Neural crest cell (in vitro differentiated cells): ENCODE measurements at places on chromosomes 12 and 14. TPM values are rescaled to one million over a fixed set of nuclear protein-coding genes. Genes with fewer than 3 reads are reported as not detected.

DNA sequence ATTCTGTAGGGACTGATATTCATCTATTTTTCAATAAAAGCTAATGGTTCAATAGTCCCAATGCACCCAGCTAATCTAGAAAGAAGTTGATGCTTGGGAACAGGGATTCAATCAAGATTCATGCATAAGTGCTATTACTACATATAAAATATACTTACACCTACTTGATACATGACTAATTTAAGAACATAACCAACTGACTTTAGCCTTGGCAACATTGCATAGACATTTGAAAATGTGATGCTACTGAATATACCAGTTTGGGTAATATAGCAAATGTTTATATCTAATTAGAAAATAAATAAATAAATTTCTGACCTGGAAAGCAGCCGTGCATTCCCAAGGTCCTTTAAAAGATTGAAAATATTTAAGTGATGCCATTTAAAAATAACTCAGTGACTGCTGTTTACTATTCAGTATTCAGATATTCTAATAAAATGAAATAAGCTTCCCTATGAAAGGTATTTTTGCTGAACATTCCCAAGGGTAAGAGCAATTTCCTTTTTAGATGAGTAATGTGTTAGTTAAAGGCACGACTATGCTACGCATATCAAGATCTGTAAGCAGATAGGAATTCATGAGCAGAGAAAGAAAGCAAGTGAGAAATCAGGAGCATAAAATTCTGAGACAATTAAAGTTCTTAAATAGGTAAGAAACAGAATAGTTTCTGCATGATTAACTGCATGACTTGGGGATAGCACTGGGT, 160.6 kb upstream of the SYT1 start:
- H3K27ac ChIP-seq = no peak overlapping the region
- H3K4me1 ChIP-seq = no peaks in the 10 kb centered on the region
- H3K4me3 ChIP-seq = no peak overlapping the region
- H3K27me3 ChIP-seq = no peaks in the 10 kb centered on the region
- no peak for DNase-seq

CHPT1 gene
- total RNA-seq = 20.7 and 22.7 TPM in 2 replicates

- H3K4me1 ChIP-seq = peaks cover 6% of the 10 kb centered on the region
- no peak for DNase-seq
- peaks cover 10% of the 10 kb centered on the region for H3K36me3 ChIP-seq
- no peak overlapping the region for H3K27ac ChIP-seq
Observed at GRCh38 chr12:112308161-112308560, 74.1 kb downstream of the HECTD4 start.

DNA sequence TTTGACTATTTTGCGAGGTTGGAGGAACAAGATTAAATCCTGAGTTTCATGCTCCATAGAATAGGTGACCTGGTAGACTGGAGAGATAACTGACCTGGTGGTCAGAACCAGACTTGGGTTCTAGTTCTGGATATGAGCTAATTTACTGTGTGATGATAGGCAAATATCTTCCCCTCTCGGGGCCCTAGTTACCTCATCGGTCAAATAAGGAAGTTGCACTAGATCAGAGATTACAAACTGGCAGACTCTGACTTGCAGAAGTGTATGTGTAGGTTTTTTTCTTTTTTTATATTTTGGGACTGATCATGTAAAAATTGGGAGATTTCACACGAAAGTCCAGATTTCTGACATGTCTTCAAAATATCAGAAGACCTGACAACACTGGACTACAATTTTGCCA, 37.0 kb downstream of the RPH3A start:
- no peak for DNase-seq
- H3K27ac ChIP-seq = no peak overlapping the region
- H3K4me1 ChIP-seq = no peaks in the 10 kb centered on the region
- no peaks in the 10 kb centered on the region for H3K36me3 ChIP-seq
- no peak overlapping the region for H3K4me3 ChIP-seq
- H3K27me3 ChIP-seq = peaks cover 40% of the 10 kb centered on the region

- H3K27me3 ChIP-seq = peaks cover 3% of the 10 kb centered on the region
- peak overlapping the region; percentile 84 for H3K27ac ChIP-seq
- no peaks in the 10 kb centered on the region for H3K36me3 ChIP-seq
- DNase-seq = no peak
- peaks cover 4% of the 10 kb centered on the region for H3K4me1 ChIP-seq
Observed at GRCh38 chr14:99330316-99331240, 58.6 kb upstream of the BCL11B start.

DNA sequence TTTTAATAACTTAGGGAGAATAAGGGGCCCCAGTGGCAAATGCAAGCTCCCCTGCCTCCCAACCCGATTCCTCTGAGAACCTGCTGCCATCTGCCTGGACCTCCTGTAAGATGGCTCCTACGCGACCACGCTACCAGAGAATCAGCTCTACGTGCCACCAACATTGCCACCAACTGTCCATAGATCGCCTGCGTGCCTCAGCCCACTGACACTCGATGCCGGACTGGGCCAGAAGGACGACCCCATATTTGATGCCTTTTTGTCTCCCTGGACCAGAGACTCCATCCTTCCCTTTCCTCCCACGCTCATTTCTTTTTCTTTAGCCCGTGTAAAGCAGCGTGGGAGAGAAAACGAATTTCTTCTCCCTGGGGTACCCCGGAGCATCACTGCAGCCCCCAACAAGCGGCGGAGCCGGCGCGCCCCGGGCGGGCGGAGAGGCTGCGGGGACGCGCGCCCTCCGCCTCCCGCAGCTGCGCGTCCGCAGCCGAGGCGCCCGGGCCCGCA, 565 bp upstream of the KLHL42 start:
- peaks cover 7% of the 10 kb centered on the region for H3K36me3 ChIP-seq
- no peak for DNase-seq
- no peaks in the 10 kb centered on the region for H3K27me3 ChIP-seq
- H3K4me1 ChIP-seq = peaks cover 50% of the 10 kb centered on the region

TM9SF1 gene
- total RNA-seq = 45.6 and 47.4 TPM in 2 replicates

DCAF5 gene
- total RNA-seq = 43.3 and 46.7 TPM in 2 replicates

WIF1 gene
- not detected in 2 replicates for total RNA-seq

- DNase-seq = no peak
- H3K4me3 ChIP-seq = no peak overlapping the region
- H3K36me3 ChIP-seq = no peaks in the 10 kb centered on the region
- H3K27ac ChIP-seq = no peak overlapping the region
Observed at GRCh38 chr14:53925201-53925766, 31.3 kb downstream of the BMP4 start.

DNA sequence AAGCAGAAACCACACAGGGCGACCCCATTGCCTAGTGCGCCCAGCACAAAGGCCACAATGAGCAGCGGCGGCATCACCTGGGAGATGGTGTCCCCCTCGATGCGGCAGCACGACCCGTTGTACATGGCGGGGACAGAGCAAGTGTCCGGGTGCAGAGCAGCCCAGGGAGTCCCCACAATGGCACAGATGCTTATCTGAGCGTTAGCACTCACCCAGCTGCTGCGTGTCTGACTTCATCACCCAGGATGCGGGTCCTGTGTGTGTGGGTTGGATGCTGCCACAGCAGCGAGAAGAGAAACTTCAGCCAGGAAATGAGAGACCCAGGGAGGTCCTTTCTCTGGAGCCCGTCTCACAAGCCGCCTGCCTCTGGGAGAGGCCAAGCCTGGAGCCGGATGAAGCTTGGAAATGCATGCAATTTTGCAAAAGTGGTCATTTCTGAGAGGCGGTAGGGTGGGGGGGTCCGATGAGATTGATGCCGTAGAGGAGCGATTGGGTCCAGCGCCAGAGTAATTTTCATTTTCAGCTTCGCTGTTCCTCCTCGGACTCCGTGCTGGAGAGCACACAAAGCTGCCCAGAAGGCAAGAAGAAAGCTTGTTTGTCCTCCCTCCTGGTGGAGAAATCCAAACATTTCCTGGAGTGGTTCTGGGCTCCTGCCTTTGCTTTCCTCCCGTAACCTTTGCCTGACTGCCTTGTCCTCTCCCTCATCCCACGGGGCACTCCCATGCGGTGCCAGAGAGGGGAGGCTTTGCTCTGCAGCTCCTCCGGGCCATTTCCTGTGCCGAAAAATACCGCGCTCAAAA, at the start of gene HCAR1:
HCAR1 (minus strand) TSS at position 630 of the 800 bp plus-strand sequence; CDS start at position 125, 505 bp downstream.
- DNase-seq = no peak
- H3K36me3 ChIP-seq = no peaks in the 10 kb centered on the region
- no peaks in the 10 kb centered on the region for H3K27me3 ChIP-seq
- H3K27ac ChIP-seq = no peak within 1 kb of the TSS

DNA sequence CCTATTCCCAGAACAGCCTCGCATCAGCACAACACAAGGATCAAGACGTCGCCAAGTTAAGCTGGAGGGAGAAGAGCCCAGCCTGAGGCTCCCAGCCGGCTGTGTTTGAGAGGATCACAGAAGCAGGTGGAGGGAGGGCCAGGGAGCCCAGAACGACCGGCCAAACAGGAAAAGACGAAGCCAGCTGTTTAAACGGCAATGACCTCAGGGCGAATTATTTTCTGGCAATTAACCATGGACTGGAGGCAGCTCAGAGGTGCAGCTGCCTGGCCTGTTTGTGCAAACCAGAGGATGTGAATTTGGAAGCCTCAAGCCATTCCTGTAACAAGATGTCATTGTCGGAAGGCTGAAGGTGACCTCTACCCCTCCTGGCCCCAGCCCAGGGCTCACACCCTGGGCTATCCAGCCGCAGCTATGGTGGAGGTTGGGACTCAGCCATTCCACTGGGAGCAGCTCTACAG, 175.8 kb upstream of the PRMT8 start:
- H3K27ac ChIP-seq = no peak overlapping the region
- H3K4me1 ChIP-seq = peaks cover 11% of the 10 kb centered on the region
- no peak overlapping the region for H3K4me3 ChIP-seq
- DNase-seq = no peak
- no peaks in the 10 kb centered on the region for H3K36me3 ChIP-seq
- peaks cover 3% of the 10 kb centered on the region for H3K27me3 ChIP-seq

FOXN4 gene
- 1.3 and 1.7 TPM in 2 replicates for total RNA-seq

DNA sequence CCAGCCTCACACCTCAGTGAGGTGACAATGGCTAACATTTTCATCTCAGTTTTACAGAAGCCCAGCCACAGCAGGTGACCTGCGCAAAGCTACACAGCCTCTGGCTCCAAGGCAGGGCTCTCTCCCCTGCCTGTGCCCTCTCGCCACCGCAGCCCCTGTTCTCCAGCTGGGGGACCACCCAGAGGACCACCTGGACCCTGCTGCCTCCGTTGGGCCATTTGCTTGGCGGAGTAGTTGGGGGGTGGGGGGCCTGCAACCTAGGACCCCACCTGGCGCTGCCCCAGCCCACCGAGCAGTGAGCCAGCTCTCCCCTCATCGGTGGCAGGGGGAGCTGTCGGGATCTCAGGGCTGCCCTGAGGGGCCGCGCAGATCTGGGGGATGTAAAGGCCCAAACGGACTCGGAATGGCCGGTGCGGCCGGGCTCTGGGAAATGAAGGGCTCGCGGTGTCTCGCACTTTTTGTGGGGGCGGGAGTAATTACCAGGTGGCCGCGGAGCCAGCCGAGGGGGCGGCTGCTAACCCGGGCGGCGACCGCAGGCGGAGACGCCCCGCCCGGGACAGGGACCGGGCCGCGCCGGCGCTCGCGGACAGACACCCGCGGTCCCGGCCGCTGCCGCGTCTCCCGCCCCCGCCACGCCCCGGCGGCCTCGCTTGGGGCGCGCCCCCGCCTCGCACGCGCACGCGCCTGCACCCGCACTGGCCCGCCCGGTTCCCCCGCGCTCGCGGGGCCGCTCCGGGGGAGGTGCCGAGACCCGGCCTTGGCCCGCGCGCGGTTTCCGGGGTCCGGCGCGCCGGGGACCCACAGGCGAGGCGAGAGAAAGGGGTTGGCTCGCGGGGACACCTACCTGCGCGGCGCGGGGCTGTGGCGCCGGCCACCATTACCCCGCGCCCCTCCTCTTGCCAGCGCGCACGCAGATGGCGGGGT, 8.6 kb upstream of the GPR68 start:
- H3K36me3 ChIP-seq = no peaks in the 10 kb centered on the region
- peak; percentile 38 for DNase-seq
- H3K4me3 ChIP-seq = peak overlapping the region; percentile 69
- peaks cover 47% of the 10 kb centered on the region for H3K27me3 ChIP-seq
- H3K27ac ChIP-seq = no peak overlapping the region

CPNE6 gene
- not detected in 2 replicates for total RNA-seq

CRIP2 gene
- 38.3 and 39.3 TPM in 2 replicates for total RNA-seq

CEBPE gene
- not detected in 2 replicates for total RNA-seq

DNA sequence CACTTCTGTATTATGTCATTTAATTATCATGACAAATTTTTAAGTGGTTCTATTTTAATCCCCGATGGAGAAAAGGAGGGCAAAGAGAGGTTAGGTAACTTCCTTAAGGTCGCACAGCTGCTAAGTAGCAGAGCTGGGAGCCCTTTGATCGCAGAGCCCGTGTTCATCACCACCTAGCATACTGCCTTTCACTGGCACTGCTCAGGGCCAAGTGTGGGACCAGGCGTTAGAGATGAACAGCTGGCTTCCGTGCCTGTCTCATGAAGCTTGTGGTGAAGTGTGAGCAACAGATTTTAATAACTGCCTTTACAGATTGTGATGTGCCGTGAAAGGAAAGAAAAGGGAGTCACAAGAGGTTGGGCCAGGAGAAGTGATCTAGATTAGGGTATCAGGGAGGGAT, 273.6 kb downstream of the AKAP6 start:
- H3K4me3 ChIP-seq = no peak overlapping the region
- H3K27ac ChIP-seq = no peak overlapping the region
- peaks cover 18% of the 10 kb centered on the region for H3K4me1 ChIP-seq
- DNase-seq = no peak
- H3K36me3 ChIP-seq = no peaks in the 10 kb centered on the region
